ENCODE measurements at places on chromosomes 1 and 21.
A peak's percentile ranks its signal among the peaks of the same experiment; 100 is the strongest.

DNA sequence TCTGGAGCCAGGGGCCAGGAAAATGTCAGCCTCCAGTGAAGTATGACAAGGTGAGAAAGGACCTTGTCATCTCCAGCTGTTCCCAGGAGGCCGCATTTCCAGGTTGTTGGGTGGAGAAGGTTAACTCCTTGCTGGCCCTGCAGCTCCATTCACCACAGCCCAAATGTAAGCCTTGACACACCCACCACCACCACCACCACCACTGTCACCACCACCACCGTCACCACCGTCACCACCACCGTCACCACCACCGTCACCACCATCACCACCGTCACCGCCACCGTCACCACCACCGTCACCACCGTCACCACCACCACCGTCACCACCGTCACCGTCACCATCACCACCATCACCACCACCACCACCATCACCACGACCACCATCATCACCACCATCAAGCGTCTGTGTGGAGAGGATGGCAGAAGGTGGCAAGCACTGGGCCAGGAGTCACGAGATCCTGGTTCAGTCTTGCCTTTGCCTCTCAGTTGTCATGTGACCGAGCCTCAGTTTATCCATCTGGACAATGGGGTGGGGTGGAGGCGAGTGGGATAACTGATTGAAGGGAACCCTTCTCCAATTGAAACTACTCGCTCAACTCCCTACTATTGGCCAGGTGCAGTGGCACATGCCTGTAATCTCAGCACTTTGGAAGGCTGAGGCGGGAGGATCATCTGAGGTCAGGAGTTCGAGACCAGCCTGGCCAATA is 21.2 kb upstream of the FAM131C start:
- no peak for DNase-seq

- no peak for DNase-seq
Observed at GRCh38 chr21:44765231-44766013, 36.2 kb downstream of the UBE2G2 start.

- DNase-seq = peak; percentile 23
Observed at GRCh38 chr1:28640766-28641165, 2.1 kb downstream of the TAF12 start.

DNA sequence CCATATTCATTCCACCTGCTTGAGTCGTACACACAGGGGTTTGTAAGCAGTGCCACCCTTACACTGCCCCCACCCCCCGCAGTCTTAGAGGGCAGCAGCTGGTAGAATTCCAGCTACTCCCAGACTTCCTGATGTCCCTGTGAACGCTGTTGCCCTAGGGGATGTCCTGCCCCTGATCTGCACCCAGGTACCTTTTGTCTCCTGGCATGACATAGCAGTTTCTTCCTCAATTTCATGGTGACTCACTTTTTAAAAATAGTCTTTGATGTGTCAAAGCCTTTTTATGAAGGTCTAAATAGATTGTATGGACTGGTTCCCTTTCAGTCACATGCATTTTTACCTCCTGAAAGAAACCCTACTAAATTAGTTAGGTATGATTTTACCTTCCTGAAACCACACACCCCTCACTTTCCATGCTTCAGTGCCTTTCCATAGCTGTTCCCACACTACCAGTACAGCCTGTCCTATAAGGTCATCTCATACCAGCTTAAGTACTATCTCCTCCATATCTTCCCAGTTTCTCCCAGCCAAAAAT is 76.4 kb downstream of the ST3GAL3 start:
- DNase-seq = peak; percentile 8

- no peak for DNase-seq
Observed at GRCh38 chr1:222095606-222096475, 354.0 kb upstream of the DUSP10 start.

DNA sequence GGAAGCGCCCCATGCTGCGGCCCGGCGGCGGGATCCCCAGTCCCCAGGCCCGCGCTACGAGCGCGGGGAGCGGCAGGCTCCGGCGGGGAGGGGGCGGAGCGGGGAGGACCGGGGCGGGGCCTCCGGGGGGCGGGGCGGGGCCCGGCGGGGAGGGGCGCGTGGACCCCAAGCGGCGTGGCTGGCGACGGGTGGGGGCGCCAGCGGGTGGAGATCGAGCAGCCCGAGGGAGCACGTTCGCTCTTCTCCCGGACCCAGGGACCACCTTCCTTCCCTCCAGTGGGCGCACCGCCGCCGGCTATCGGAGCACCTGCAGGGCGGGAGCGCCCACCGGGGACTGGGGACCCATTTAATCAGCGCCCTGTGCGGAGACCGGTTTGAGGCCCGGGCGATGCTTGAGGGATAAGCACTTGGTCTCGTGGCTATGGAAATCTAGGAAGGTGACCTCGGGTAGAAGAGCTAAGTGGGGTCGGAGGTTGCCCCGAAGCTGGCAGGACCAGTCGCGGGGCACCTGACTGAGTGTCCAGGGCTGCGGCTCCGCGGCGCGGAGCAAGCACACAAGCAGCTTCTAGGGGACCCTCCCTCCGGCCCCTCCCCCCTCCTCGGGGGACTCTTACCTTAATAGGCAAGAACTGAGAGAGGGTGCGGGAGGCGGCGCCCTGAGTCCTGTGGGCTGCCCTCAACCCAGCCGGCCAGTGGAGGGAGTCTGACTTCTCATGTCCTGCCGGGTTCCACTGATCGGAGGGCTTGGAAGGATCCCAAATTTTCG is at the start of gene TSPAN2:
TSPAN2 (minus strand) TSS at position 84 of the 766 bp plus-strand sequence; CDS start at position 13, 71 bp downstream.
- DNase-seq = peak; percentile 86

DNA sequence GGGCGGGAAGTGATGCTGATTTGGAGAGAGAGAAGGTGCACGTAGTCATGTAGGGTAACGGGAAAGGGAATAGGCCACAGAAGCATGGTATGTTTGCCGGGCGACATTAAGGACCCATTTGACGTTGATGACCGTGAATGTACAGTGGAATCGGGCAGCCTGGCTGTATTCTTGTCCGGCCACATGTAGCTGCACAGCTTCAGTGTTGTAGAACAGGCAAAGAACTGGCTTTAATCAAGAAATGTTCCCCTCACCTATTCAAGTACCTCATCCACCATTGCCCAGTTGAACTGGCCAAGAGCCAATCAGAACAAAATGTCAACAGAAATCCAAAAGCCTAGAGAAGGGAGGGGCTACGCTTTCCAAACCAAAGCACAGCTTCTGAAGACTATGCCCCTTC is 104.8 kb downstream of the DHRS3 start:
- no peak for DNase-seq

- DNase-seq = peak; percentile 11
Observed at GRCh38 chr21:17903029-17903806, 84.1 kb upstream of the C21orf91 start.

GRCh38 chr1:199774433-199775089 is 252.9 kb upstream of the NR5A2 start:
- DNase-seq = peak; percentile 28

GRCh38 chr1:47678464-47678980 is 240.7 kb downstream of the FOXD2 start:
- DNase-seq = no peak

DNA sequence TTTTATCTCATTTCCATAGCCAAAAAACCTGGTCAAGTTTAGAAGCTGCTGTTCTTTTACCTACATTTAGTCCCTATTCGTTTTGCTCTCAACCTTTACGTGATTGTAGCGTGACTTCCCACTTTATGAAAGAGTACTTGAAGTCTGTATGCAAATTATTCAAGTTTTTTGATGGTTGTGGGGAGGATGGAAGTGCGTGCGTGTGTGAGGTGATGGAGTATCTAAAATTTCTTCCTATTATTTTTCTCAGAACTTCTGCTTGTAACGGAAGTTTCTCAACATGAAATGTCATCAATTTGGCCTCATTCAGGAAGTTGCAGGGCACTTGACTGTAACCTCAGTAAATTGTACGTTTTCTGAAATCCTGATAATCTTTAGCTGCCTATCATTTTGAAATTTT is 64.0 kb downstream of the SAMSN1 start:
- no peak for DNase-seq

GRCh38 chr1:226111098-226111882 is 48.8 kb downstream of the H3-3A start:
- DNase-seq = no peak

GRCh38 chr1:98965394-98965793 is 39.3 kb downstream of the PLPPR5 start:
- DNase-seq = no peak

- no peak for DNase-seq
Observed at GRCh38 chr1:4150262-4150661, 250.2 kb upstream of the C1orf174 start.

DNA sequence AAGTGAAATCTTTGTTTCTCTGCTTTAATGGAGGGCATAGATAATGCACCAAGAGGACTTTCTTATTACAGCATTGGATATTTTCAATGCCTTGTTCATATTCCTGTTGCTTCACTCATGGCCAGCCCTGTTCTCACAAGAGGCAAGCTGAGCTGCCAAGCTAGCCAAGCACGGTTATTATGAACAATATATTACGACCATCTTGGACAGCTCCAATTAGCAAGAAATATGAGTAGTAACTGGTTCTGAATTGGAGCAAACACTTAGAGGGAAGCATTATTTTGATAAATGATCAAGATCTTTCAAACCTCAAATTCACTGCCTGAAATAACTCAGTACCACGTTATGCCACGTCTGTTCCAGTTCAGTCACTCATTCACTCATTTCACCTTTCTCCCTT is 159.8 kb downstream of the SETD4 start:
- no peak for DNase-seq

GRCh38 chr1:186923486-186923885 is 94.7 kb downstream of the PLA2G4A start:
- peak; percentile 30 for DNase-seq

Data from kidney glomerular epithelial cell (primary cell).